GM19239 (cell line): ENCODE measurements at places on chromosomes 11 and 22.

DNA sequence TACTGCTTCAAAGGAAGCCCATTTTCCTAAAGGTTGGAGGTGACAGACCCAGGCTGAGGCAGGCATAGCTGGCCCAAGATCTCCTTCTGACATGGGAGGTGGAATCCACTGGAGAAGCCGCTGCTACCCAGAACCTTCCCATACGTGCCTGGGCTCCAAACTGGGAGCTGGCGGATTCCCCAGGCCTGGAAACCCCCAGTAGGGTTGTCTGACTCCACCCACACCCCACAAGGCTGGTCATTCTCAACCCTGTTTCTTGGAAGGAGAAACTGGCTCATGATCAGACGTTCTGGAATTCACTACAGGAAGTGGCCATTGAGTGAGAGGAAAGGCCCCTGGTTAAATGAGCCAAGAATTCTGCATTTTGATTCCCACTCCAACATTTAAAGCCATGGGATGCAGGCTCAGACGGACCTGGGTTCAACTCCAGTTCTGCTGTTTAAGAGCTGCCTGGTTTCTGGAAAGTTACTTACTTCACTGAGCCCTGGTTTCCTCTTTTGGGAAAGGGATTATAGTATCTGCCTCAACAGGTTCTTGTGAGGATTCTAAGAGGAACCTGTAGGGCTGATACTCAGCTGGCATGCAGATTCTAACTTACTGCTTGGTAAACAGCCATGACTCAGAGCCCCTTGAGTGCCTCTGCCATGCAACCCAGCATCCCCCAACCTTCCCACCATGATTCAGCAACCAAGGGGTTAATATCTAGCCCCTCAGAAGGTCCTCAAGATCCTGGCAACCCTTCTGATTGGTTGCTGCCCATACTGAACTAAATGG is 19.4 kb upstream of the TSKU start:
- no peak for DNase-seq

- no peak for DNase-seq
These were observed 6.7 kb downstream of the SMTN start for GRCh38 chr22:31087744-31088215.

DNA sequence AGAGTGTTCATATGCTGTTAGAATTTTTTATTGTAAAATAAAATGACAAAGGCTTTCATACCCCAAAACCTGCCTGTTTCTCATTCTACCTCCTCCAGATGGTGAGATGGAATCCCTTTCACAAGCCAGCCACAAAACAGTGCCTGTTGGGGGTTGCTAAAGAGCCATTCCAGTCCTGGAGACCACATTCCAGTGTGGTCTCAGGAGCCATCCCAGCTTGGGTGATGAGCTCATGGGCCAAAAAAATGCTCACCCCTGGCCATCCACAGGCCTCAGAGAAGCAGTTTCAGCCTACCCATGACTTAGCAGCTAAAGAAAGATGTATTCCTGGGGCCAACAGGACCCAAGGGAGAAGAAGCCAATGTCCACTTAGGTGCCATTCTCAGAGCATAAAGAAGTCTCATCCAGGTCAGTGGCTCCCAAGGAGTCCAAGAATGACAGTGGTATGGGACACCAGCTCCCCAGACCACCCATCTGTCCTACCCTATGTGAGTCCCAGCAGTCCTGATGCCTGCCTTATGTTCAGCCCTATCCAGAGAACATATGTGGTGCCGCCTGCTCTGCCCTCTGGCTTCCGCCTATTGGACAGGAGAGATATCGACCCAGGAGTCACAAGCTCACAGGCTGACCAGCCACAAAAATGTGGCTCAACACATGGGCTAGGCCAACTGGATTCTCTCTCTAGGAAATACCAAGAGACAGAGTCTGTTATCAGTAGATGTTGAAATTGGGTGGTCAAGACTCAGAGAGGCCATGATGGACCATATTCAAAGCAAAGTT is 26.4 kb downstream of the C11orf91 start:
- DNase-seq = no peak

DNA sequence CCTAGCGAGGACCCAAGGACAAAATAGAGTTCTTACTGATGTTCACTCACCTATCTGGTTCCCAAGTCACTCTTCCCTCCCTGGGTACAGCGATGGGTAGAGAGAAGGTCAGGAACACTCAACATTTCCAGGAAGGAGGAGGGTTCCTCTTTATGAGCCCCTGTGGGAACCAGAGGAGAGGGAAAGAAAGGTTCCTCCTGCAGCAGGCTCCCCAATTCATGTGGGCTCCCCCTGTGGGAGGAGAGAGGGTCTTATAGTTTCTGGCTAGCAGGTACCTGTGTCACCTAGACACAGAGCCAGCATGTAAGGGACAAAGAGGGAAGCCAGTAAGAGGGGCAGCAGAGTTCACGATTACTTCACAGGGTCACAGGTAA is 93.5 kb downstream of the DBX1 start:
- DNase-seq = no peak

DNA sequence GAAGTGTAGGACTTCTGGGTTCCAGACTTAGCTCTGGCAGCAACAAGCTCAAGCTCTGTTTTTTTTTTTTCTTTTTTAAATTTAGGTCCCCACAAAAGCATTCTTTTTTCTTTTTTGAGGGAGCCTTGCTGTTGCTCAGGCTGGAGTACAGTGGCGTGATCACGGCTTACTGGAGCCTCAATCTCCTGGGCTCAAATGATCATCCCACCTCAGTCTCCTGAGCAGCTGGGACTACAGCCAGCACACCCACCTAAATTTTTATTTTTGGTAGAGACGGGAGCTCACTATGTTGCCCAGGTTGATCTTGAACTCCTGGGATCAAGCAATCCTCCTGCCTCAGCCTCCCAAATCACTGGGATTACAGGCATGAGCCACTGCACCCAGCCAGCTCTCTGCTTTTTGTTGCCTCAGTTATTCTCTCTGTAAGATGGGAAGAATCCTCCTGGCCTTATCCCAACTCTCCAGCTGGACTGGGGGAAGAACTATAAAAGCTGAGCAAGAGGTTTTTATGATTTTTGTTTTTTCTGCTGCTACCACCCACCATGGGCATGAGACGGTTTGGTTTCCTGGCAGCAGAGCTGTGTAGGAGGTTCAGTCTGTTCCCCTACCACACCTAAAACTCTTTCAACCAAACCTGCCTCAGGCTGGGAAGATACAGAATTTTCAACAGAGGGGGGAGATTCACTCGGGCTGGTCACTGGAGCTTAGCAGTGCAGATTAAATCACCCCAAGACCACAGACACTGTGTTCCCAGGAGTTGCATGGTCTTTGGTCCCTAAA is 11.6 kb upstream of the MTFP1 start:
- DNase-seq = no peak

- DNase-seq = peak; percentile 1
These were observed 34.5 kb upstream of the ANO3 start for GRCh38 chr11:26297189-26297975.

- DNase-seq = no peak
These were observed 42.4 kb upstream of the TSKU start for GRCh38 chr11:76740772-76741171.

- DNase-seq = no peak
These were observed 3.6 kb downstream of the SHISAL1 start for GRCh38 chr22:44309137-44309536.

DNA sequence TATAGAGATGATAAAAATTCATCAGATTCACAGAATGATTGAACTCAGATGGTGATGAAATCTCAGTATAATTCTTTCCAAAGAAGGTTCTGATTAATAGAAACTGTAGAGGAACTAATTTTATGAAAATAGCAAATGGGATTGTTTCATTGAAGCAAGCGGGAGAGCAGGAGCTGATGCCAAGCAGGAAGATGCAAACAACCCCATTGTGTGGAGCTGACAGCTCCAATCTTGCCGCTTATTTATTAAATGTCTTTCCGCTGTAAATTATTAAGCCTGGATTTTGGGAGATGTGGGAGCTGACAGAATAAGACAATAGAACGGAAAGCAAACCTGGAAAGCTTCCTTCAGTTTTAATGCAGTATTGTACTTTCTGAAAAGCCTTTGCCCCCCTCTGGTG is 6.0 kb upstream of the TMEM218 start:
- no peak for DNase-seq

DNA sequence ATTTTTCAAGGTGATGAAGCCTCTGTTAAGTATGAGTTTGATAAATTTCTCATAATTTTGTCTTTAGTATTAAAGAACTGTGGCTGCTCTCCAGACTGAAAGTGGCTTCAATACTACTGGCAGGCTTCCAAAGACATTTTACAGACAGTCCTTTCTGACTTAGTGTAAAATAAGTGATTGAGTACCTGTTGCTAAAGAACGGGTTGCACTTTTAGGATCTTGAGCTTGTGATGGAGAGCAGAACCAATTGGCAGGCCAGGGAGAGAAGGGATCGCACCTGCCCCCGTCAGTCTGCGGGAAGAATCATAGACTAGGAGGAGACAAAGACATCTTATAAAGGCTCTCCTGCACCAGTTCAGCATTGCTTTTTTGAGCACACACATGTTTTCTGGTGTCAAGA is 4.4 kb downstream of the NCAM1 start:
- DNase-seq = no peak

DNA sequence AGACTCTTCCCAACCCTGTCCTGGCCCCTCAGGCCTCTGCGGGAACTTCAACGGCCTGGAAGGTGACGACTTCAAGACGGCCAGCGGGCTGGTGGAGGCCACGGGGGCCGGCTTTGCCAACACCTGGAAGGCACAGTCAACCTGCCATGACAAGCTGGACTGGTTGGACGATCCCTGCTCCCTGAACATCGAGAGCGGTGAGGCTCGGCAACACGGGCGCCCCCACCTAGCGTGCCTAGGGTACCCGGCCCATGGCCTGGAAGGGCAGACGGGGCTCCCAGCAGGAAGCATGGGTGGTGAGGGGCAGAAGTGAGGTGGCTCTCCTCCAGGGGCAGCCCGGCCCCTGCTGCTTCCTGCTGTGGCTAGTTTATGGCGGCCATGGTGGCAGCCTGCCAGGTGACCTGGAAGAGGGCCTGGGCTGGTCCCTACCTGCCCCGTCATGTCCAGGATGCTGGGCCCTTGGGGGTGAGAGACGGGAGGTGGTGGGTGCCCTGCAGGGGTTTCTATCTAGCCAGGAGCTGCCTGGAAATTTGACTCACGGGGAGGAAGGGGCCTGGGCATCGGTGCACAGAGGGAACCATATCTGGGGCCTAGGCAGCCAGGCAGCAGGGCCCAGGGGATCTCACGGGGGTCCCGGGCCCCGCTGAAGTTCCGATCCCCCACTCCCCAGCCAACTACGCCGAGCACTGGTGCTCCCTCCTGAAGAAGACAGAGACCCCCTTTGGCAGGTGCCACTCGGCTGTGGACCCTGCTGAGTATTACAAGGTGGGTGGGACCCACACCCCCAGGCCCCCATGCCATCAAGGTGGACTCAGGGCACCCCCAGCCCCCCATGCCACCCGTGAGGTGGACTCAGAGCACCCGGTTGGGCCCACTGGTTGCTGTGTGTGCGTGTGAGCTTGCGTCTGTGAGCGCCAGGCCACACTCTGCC is 9.2 kb downstream of the MUC2 start:
- DNase-seq = no peak

DNA sequence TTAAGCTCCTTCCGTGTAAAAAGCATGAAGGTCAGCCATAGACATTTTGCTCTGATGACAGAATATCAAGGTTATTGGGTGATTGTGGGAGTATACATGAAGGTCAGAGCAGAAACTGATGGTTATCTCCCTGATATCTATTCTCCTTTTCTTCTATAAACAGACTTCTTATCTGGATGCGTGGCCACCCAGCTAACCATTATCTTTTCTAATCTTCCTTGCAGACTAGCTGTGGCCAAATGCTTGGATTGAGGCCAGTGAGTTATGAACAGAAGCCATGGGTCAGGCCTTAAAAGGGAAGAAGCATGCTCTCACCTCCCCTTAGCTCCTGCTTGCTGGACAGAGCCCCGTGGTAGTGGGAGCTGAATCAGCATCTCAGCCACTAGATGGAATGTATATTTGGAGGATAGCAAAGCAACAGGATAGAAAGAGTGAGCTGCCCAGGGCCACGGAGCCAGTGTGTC is 31.3 kb upstream of the LRRC55 start:
- DNase-seq = no peak

- DNase-seq = no peak
These were observed 4.9 kb upstream of the CCDC34 start for GRCh38 chr11:27367881-27368280.

DNA sequence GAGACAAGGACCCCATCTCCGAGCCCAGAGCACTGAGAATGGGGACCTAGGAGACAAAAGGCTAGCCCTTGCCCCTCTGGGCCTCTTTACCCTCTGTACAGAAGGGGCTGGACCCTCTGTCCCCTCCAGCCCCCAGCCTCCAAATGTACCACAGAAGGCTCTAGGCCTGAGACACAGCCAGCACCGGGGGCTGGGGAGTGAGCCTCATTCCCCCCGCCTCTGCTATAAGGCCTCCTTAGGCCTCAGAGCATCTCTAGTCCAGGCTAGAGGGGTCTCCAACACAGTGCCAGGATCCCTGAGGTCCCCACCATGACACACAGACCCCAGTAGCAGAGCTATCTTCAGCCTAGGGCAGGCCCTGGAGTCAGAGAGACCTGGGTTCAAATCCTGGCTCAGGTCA is 4.8 kb downstream of the SMTN start:
- no peak for DNase-seq

- DNase-seq = no peak
These were observed 26.4 kb downstream of the MN1 start for GRCh38 chr22:27775087-27775698.

DNA sequence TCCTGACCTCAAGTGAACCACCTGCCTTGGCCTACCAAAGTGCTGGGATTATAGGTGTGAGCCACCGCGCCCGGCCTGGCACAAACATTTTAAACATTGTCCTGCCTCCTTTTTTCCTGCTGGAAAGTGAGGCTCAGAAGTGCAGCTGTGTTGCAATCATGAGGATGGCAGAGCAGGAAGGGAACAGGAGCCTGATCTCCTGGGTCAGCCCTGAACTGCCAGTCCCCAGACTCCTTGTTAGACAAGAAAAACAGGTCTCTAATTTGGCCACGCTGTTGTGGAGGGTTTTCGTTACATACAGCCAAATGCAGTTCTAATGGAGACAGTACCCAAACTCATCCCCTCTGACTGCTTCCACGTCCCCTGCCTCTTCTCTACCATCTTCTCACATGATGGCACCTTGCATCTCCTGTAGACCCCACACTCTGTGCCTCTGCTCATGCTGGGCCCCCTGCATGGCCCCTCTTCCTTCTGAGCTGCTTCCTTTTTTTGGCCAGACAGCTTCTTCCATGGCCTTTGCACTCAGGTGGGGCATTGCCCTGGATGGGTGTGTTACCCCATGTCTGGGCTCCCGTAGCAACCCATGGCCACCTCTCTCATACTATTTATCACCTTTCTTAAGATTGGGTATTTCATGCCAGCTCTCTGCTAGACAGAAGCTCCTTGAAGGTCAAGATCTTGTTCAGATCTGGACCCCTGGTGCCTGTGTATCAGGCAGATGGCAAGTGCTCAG is 227.1 kb downstream of the CEP164 start:
- DNase-seq = no peak

- no peak for DNase-seq
These were observed 1107.6 kb downstream of the BRD1 start for GRCh38 chr22:48719978-48720661.

- peak; percentile 60 for DNase-seq
These were observed at the start of gene MICAL3 for GRCh38 chr22:18024276-18024939. MICAL3 (minus strand) TSS chr22:18024561; CDS start chr22:17906812, 117,749 bp downstream.

- no peak for DNase-seq
These were observed 56.8 kb downstream of the IGLL5 start for GRCh38 chr22:22944268-22944985.
